ENCODE measurements at places on chromosomes 3 and 15.

DNA sequence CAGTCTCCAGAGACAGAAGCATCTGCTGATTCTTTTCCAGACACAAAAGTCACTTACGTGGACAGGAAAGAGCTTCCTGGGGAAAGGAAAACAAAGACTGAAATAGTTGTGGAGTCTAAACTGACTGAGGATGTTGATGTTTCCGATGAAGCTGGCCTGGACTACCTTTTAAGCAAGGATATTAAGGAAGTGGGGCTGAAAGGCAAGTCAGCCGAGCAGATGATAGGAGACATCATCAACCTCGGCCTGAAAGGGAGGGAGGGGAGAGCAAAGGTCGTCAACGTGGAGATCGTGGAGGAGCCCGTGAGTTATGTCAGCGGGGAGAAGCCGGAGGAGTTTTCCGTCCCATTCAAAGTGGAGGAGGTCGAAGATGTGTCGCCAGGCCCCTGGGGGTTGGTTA lies 25.4 kb downstream of the SYNM start:
- no peak overlapping the region for H3K4me3 ChIP-seq
- no peaks in the 10 kb centered on the region for H3K27me3 ChIP-seq
- DNase-seq: no peak
- no peak overlapping the region for H3K27ac ChIP-seq

- no peak for DNase-seq
- peaks cover 29% of the 10 kb centered on the region for H3K36me3 ChIP-seq
- no peak overlapping the region for H3K4me3 ChIP-seq
- peak overlapping the region; percentile 62 for H3K27ac ChIP-seq
- H3K4me1 ChIP-seq: peaks cover 6% of the 10 kb centered on the region
Observed at GRCh38 chr15:77033729-77034671, 36.9 kb downstream of the TSPAN3 start.

- no peaks in the 10 kb centered on the region for H3K27me3 ChIP-seq
- no peak overlapping the region for H3K4me3 ChIP-seq
- no peaks in the 10 kb centered on the region for H3K36me3 ChIP-seq
- DNase-seq: no peak
- no peak overlapping the region for H3K27ac ChIP-seq
Observed at GRCh38 chr3:142647856-142648255, 51.7 kb downstream of the PLS1 start.

DNA sequence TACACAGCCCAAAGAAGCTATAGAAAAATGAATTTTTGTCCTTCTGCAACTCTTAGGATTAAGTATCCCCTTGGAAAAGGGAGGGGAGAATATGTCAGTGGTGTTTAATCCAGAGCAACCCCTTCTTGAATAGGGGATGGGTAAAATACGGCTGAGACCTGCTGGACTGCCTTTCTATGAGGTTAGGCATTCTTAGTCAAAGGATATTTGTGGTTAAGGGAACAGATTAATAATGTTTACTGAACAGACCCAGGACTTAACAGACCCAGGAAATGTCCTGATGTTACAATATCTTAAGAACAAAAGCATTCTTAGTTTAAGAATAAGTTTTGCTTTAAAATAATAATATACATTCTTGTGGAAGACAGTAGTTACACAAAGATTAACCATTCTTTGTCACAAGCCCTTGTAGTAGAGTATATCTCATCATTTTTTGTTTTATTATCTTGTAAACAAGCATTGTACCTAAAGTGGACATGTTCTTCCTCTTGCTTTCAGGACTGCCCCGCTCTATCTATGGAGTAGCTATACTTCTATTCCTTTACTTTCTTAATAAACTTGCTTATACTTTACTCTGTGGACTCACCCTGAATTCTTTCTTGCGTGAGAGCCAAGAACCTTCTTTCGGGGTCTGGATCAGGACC lies 43.8 kb upstream of the B3GALNT1 start:
- no peaks in the 10 kb centered on the region for H3K4me1 ChIP-seq
- no peak overlapping the region for H3K4me3 ChIP-seq
- H3K27ac ChIP-seq: no peak overlapping the region
- H3K36me3 ChIP-seq: no peaks in the 10 kb centered on the region
- no peak for DNase-seq

DNA sequence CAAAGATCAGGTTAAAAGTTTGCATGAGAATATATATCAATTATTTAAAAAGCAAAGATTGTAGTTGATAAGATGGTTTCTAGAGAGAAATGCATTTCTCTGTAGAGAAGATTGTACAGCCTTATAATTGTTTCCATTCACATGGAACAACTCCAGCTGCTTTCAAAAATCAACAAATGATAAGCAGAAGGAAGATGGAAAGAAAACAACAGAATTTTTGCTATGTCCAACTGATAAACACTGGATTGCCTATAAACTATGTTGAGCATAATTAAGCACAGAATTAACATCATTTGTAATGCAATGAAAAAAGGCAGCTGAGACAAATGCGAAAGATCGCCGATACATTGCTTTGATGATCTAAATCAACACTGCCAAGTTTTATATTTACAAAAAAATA lies 89.0 kb downstream of the C3orf85 start:
- DNase-seq: no peak
- no peaks in the 10 kb centered on the region for H3K4me1 ChIP-seq
- H3K4me3 ChIP-seq: no peak overlapping the region
- H3K27me3 ChIP-seq: peaks cover 2% of the 10 kb centered on the region

- no peaks in the 10 kb centered on the region for H3K4me1 ChIP-seq
- no peak for DNase-seq
- no peak overlapping the region for H3K4me3 ChIP-seq
- H3K27me3 ChIP-seq: peaks cover 7% of the 10 kb centered on the region
Observed at GRCh38 chr3:16536344-16536663, 22.8 kb upstream of the RFTN1 start.

DNA sequence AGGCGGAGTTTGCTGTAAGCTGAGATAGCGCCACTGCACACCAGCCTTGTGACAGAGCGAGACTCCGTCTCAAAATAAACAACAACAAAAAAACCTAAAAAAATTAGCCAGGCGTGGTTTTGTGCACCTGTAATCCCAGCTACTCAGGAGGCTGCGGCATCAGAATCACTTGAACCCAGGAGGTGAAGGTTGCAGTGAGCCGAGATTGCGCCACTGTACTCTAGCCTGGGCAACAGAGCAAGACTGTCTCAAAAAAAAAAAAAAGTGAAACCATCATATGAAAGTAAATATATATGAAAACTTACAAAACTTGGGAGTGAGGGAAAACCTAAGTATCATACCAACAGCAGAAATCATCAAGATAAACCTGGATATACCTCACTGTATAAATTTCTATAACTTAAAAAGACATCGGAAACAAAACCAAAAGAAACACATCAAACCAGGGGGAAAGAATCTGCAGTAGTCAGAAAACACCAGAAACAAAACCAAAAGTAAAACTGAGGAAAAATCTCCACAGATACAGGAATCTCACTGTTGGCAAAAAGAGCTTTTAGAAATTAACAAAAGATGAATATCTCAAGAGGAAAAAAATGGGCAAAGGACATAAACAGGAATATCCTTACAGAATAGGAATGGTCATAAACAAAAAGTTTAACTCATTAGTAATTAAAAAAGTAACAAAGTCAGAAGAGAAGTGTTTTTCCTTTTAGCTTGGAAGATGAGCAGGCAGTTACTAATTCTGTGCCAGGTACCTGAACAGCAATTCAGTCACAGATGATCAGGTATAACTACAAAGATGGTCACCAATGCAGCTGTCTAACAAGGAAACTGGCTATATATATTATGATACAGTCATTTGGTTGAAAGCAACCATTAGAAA lies 41.3 kb downstream of the ETV5 start:
- peaks cover 11% of the 10 kb centered on the region for H3K4me1 ChIP-seq
- peak overlapping the region; percentile 46 for H3K4me3 ChIP-seq
- no peaks in the 10 kb centered on the region for H3K36me3 ChIP-seq
- H3K27me3 ChIP-seq: peaks cover 21% of the 10 kb centered on the region

GRCh38 chr3:101851850-101852714 lies 2.8 kb downstream of the NFKBIZ start:
- peak overlapping the region; percentile 98 for H3K27ac ChIP-seq
- peaks cover 73% of the 10 kb centered on the region for H3K4me1 ChIP-seq
- H3K4me3 ChIP-seq: peak overlapping the region; percentile 99
- H3K27me3 ChIP-seq: no peaks in the 10 kb centered on the region

DNA sequence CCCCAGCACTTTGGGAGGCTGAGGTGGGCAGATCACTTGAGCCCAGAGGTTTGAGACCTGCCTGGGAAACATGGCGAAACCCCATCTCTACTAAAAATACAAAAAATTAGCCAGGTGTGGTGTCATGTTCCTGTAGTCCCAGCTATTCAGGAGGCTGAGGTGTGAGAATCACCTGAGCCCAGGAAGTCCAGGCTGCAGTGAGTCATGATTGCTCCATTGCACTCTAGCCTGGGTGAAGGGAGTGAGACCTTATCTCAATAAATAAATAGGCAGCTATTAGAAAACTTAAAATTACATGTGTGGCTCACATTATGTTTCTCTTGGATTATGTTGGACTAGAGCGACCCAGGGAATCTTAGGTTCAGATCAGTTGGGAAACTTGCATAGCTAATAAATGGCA lies 69.7 kb downstream of the RPLP1 start:
- no peaks in the 10 kb centered on the region for H3K36me3 ChIP-seq
- H3K4me1 ChIP-seq: peaks cover 4% of the 10 kb centered on the region
- peaks cover 3% of the 10 kb centered on the region for H3K27me3 ChIP-seq
- no peak overlapping the region for H3K4me3 ChIP-seq

DNA sequence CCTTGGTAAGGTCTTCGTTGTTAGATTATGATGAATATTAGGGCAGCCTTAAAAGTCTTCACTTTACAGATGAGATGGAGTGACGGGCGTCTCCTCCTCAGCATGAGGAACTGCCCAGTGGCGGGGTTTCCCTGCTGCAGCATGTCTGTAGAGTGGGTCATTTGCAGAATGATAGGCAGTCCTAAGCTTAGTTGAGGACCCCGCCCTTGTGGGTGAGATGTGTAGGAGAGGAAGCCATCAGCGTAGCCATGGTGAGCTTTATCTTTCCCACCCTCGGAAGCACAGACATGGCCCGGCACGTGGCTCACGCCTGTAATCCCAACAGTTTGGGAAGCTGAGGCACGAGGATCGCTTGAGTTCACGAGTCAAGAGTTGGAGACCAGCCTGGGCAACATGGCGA lies 877 bp downstream of the NIT2 start:
- peak overlapping the region; percentile 97 for H3K27ac ChIP-seq
- H3K4me1 ChIP-seq: peaks cover 23% of the 10 kb centered on the region
- peak overlapping the region; percentile 98 for H3K4me3 ChIP-seq
- peaks cover 16% of the 10 kb centered on the region for H3K36me3 ChIP-seq
- DNase-seq: peak; percentile 40

DNA sequence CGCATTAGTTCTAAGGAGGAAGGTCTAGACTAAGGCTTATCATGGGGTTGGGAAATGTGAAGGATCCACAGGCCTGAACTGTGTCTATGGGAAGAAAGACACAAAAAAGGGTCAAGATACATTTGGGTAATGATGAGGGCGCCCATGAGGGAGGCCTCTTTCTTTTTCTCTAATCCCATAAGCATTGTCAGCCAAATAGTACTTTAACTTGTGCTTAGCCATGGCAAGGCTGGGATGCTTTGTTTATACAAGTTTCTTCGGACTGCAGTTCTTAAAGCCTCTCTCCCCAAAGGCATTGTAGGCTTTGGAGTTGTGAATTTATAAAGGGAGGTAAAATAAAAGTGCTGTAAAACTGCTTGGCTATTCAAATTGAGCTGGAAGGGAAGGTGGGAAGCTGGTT lies 23.4 kb downstream of the ARMC8 start:
- no peak overlapping the region for H3K4me3 ChIP-seq
- peaks cover 6% of the 10 kb centered on the region for H3K4me1 ChIP-seq
- peaks cover 46% of the 10 kb centered on the region for H3K36me3 ChIP-seq
- no peak overlapping the region for H3K27ac ChIP-seq
- H3K27me3 ChIP-seq: no peaks in the 10 kb centered on the region

DNA sequence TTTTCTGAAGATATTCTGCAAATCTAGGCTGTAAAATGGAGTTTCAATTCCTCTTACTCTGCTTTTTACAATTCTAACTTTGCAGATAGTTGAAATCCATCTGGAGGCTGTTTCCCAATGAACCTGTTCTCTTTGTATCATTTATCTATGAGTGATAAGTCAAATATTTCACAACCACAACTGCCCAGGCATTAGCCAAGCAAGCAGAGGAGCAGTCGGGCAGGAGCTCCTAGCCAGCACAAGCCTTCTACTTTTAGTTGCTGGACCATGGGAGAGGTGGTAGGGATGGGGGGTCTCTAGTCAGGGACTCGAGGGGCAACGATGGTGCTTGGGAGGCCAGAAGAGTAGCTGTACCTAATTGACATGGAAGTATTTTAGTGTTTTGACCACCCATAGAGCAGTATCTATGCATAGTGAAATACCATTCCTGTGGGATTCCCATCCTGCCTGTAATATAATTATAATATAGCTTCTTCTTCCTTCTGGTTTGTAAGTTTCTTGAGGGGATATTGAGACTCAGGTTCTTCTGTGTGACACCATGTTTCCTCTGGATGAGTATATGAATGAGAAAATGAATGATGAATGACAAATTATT lies 353.5 kb upstream of the IL12A start:
- DNase-seq: no peak
- no peaks in the 10 kb centered on the region for H3K4me1 ChIP-seq
- no peak overlapping the region for H3K4me3 ChIP-seq
- no peaks in the 10 kb centered on the region for H3K36me3 ChIP-seq
- H3K27ac ChIP-seq: no peak overlapping the region
- no peaks in the 10 kb centered on the region for H3K27me3 ChIP-seq

- no peak overlapping the region for H3K4me3 ChIP-seq
- no peak for DNase-seq
- H3K36me3 ChIP-seq: peaks cover 28% of the 10 kb centered on the region
Observed at GRCh38 chr15:40957581-40958051, 4.3 kb downstream of the CHAC1 start.

GRCh38 chr15:54803987-54804386 lies 392.8 kb downstream of the RSL24D1 start:
- DNase-seq: no peak
- no peak overlapping the region for H3K27ac ChIP-seq
- no peaks in the 10 kb centered on the region for H3K36me3 ChIP-seq
- H3K27me3 ChIP-seq: peaks cover 5% of the 10 kb centered on the region
- peaks cover 7% of the 10 kb centered on the region for H3K4me1 ChIP-seq
- no peak overlapping the region for H3K4me3 ChIP-seq

DNA sequence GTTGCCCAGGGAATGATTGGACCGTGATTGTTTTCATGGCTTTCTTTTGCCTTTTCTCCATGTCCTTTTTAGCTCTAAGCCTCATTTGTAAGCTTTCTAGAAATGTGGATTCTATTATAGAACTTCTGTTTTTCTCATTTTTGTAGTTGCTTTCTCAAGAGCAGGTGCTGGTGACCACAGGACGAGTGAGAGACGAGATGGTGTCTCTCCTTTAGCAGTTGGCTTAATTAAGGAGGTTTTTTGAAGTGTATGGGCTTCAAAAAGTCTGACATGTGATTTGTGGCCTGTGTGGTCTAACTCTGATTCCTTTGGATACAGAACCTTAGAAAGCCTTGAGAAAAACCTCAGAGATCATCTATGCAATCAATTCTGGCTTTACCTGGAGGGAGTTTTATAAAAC lies 292.8 kb downstream of the LPP start:
- peaks cover 50% of the 10 kb centered on the region for H3K4me1 ChIP-seq
- no peak for DNase-seq
- no peak overlapping the region for H3K4me3 ChIP-seq
- H3K27ac ChIP-seq: peak overlapping the region; percentile 79
- peaks cover 23% of the 10 kb centered on the region for H3K36me3 ChIP-seq

All from activated naive CD8-positive, alpha-beta T cell treated with anti-CD3 and anti-CD28 coated beads, Interleukin-2, amount 50 U/mL, for 24 hours (primary cell).